ENCODE measurements at places on chromosomes 12 and 14.

DNA sequence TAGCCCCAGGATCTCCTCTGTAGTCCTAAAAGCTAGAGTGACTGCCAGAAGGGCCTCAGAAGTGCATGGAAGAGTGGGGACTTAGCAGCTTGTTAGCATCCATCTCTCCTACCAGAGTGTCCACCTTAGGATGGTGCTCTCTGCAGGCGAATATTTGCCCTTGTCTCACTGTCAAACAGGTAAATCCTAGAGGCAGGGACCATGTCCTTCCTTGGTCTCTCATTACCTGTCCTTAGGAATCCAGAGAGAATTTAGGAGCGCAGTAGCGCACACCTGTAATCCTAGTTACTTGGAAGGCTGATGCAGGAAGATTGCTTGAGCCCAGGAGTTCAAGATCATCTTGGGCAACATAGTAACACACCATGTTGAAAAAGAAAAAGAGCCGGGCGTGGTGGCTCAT lies 21.4 kb downstream of the AGAP2 start:
- no peak for DNase-seq

GRCh38 chr12:109291521-109292341 lies 17.4 kb downstream of the FOXN4 start:
- DNase-seq: no peak

DNA sequence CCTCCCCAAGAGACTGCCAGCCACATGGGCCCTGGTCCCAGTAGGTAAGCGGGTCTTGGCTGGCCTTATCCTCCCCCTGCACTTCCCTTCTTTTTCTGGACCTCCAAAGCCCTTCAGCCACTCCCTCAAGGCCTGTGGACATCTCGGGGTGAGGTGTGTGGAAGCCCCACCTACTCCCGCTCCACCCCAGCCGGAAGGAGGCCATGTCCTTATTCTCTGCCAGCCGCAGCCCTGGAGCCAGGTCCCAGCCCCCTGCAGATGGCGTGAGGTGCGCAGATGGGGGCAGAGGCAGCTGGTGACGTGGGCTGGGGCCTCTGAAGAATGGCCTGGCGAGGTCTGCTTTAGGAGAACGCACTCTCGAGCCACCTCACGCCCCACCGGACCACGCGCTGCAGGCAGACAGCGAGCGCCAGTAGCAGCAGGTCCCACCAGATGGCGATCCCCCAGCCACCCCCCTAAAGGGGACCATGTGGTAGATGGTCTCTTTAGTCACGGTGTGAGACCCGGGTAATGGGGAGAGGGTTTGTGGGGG lies 167.1 kb downstream of the TSPAN9 start:
- no peak for DNase-seq

GRCh38 chr14:54121466-54122027 lies 164.9 kb upstream of the BMP4 start:
- no peak for DNase-seq

- no peak for DNase-seq
These were observed 422.5 kb downstream of the NRXN3 start for GRCh38 chr14:78592616-78593219.

- no peak for DNase-seq
These were observed 425.8 kb downstream of the NPAS3 start for GRCh38 chr14:33364466-33364865.

DNA sequence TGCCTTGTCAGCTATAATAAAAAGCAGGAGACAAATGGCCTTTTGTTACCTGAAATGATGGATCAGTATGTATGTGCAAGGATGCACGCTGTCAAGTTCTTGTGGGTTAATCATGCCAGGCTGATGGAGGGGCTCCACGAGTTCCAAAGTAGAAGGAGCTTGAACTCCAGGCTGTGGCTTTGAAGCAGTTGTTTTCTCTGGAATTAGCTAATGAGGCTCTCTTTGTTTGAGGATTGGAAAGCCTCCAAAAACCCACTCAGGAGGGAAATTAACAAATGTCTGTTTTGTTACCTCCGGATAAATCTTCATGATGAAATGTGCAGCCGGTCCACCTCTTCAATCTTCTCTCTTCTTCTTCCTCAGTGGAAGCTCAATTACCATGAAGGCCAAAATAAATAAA lies 605.5 kb downstream of the DIO2 start:
- DNase-seq: no peak

DNA sequence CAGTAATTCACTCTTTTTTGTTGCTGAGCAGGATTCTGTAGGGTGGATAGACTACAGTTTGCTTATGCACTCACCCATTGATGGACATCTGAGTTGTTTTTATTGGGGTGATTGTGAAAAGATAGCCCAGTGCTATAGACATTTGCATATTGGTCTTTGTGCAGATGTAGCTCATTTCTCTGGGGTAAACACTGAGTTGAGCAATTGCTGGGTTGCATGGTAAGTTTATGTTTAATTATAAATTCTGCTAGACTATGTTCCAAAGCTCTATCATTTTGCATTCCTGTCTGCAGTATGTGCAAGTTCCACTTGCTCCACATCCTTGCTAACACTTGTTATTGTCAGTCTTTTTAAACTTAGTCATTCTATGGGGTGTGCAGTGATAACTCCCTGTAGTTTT lies 65.4 kb upstream of the RFLNA start:
- no peak for DNase-seq

DNA sequence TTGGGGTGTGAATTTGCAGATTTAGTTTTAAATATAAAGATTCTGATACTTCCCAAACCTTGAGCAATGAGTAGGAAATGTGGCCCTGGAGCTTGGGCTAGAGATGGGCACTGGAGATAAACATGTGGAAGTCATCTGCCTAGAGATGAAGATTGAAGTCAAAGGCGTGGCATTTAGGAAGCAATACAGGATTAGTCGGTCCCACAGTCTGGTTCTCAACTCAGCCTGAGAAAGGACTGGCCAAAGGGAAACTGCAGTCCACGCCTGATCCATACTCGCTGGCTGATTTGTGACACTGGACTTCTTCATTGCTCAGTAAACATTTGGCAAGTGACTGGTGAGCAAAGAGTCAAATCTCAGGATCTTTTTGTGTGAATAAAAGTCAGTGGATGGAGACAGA lies 268.2 kb upstream of the ATP2B1 start:
- DNase-seq: no peak

DNA sequence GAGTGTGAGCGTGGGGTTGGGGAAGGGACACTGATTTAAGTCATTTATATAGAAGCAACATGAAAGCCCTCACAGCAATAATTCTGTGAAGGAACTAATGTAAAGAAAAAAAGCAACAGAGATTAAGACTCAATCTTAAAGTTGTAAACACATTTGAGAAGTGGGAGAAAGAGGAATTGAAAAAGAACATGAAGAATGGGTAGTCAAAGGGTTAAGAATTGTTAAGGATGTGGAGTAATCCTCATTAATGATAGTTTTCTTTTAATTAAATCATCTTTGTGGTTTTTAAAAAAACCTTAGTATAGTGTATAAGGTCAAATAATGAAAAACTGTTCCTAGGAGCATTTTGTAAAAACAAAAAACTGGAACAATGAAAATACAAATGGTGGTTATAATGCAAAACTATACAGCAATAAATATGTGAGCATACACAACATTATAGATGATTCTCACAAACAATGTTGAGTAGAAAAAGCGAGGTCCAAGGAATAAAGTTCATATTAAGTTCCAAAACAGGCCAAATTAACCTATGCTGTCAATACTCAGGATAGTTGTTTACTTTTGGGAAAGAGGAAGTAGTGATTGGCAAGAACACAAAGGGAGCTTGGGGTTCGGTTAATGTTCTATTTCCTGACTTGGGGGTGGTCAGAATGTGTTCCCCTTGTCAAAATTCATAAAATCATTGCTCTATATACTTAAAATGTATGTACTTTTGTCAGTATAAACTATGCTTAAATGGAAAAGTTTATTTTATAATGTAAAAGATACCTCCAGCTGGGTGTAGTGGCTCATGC lies 120.4 kb upstream of the ATF7IP start:
- peak; percentile 50 for DNase-seq

- DNase-seq: no peak
These were observed 79.2 kb downstream of the BCL11B start for GRCh38 chr14:99192830-99193229.

GRCh38 chr12:113200021-113200797 lies 14.7 kb downstream of the RITA1 start:
- no peak for DNase-seq

- peak; percentile 56 for DNase-seq
These were observed 3.1 kb downstream of the SINHCAF start for GRCh38 chr12:31322801-31323207.

GRCh38 chr14:71405676-71406075 lies 498.4 kb downstream of the PCNX1 start:
- no peak for DNase-seq
